ENCODE measurements at places on chromosomes 12 and 14.

GRCh38 chr12:123614110-123614509 is 12.2 kb downstream of the DDX55 start:
- DNase-seq, result no peak

DNA sequence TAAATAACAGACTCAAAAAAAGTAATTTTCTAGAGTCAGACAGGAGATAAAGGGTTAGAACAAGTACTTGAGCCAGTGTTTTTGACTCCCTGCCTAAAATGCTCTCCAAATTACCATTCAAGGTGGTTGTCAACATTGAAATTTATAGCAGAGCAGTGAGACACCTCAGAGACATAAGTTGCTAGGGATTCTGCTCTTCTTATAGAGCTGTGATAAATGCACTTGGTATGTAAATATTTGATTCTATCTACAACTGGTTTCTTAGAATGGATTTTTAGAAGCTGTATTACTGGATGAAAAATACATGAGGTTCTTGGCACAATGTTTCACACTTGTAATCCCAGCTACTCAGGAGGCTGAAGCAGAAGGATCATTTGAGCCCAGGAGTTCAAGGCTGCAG is 83.9 kb upstream of the OSBPL8 start:
- DNase-seq, result peak; percentile 33

GRCh38 chr14:64998455-64998931 is 11.8 kb downstream of the FNTB start:
- DNase-seq, result no peak

DNA sequence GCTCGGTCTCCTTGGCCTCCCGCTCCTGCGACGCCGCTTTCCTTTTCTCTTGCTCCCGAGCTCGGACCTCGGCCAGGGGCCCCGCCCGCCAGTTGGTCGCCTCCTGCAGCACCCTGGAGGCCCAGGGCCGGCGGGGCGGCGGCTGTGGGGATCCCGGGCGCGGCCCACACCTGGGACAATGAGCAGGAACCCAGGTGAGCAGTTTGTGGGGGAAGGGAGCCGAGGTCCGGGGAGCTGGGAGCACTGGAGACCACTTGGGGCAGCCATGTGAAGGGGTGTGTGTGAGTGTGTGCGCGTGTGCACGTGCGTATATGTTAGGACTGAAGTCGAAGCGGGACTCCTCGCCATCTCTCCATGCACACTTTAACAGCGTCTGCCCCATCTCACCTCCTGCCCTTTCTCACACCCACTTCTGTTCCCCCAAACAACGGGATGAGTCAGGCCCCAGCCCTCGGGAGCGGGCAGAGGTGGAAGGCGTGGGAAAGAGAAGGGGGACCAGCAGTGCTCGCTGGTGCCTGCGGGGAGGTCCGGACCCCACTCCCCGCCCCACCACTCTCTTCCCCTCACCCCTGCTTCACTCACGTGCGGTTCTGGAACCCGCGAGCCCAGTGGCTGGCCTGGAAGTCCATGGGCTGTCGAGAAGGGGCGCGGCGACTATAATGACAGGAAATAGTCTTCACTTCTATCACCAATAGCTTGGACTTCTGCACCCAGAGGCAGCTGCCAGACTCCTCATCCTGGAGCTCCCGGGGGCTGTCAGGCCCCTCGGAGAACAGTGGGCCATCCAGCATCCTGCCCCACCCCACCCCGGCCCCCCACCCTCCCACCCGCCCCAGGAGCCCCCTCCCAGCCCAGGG is 450 bp downstream of the DDN start:
- peak; percentile 48 for DNase-seq

- DNase-seq, result no peak
Measured at GRCh38 chr14:44446965-44447364, 60.1 kb downstream of the FSCB start.

DNA sequence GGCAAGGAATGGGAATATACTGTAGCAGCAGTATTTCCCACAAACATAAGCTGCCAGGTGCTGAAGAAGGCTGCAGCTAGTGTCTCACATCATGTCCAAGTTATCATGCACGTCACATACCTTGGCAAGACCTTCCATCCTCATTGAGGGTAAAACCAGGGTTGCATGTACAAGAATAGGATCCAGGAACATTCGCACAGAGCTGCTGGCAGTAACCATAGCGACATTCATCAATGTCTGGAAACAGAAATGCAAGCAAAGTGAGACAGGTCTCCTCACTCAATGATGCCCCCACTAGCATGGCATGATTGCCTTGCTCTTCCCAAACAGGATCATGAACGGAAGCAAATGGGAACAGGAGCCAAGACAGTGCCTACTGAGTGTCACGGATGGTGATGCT is 23.8 kb upstream of the TC2N start:
- no peak for DNase-seq

DNA sequence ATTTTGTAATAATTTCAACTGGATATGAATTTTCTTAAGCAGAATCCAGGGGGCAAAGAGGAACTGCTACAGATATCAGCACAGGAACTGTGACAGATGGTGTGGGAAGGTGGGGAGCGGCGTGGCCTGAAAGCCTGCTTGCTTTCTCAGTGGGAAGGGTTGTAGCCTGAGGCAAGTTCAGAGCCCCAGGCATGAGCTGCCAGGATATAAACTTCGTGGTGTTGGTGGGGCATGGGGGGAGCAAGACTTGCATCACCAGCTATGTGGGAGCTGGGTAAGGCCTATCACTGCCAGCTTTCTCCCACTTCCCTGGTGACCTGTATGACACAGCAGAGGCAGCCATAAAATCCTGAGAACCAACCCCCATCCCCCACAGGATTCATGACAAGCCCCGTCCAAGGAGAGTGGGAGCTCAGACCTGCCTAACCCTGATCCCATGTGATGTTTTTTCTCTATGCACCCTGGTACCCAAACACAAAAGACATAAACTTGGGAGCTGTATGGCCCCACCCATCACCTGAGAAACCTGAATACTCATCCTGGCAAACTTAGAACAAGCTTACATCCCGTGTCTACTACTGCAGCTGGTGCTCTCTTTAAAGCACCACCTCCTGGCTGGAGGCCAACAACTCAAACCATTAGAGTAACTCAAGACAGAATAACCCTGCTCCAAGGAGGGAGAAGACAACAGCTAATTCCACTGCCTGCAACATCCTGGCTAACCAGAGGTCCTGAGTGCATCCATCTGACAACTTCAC is 16.5 kb downstream of the CLEC1A start:
- DNase-seq, result no peak

DNA sequence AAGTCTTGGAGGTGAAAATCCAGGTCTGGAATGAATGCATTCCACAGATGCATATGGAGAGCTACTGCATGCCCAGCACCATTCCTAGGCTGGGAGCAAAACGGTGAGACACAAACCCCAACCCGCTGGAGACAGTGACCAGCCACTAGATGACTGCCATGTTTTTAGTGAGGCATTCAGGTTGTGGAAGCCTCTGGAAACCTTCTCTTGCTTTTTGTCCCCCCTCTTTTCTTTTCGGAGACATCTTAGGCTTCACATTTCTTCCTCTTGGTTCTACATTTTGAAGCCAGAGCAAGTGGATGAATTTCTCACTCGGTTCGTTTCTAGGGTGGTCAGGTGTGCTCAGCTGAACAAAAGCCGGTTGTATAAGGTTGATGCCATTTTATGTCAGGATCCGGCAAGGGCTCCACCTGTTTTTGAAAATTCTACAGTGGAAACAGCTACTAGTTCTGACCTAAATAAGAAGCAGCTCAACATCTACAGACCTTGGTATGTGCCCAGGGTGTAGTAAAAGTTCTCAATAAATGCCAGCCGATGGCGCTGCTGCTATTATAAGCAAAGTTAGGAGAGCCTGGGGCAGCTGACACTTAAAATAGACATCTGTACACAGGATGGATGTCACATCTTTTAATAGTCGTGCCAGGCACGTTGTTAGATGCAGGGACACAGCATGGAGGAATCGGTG is 1.8 kb upstream of the ZNF839 start:
- peak; percentile 32 for DNase-seq

DNA sequence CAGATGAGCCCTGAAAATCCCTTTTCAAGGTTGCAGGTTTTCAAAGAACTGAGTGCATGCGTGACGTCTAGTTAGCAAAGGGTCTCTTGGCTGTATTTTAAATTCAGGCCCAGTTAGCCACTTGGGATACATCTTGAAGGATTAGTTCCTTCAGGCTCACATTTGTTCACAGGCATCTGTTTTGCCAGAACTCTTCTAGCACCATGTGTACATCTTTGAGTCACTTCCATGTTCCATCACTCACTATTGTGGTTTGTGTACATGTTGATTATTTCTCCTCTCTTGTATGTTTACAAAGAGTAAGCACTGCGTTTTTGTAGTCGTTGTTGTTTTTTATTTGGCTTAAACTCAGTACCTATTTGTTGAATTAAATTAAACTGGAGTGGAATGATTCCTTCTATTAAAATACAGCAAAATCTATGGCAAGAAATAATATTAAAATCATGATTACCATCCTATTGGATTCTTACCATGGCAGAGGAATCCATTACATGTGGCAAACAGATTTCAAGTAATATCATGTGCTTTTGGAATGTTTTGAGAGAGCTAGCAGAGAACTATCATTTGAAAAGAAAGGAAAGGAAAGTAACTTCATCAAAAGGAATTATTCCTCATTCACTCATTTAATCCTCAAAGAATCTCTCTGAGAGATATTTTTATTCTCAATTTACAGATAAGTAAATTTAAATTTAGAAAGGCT is 438.9 kb upstream of the FAR2 start:
- peak; percentile 54 for DNase-seq

DNA sequence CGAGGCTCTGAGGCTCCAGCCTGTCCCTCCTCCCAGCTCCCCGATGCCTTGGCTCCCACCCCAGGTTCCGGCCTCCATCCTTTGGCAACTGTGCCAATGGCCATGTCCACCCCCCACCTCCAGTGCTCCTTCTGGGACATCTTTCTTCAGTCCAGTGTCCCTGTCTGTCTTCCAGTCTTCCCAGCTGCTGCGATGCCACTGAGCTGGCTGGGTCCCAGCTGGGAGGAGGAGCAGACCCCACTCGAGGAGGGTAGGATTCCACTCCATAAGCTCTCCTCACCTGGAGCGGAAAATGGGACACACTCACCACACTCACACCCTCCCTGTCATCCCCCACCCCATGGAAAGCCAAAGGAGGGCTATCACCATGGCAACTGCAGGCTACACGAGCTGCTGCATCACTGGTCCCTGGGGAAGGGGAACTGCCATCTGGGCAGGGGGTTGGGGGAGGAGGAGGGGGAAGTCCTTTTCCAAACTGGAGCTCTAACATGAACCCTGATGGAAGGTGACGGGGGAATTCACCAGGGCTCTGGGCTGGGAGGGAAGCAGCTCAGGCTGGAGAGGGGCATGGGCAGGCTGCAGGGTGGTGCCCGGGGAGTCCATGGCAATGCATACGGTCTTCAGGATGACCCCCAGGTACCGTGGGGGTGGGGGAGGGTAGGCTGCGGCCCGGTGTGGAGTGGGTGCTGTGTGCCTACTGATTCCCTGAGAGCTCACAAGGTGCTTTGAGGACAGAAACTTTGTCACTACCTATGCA is 94.3 kb downstream of the LRRC74A start:
- DNase-seq, result no peak

- no peak for DNase-seq
Measured at GRCh38 chr14:52949711-52950409, 990 bp downstream of the FERMT2 start.

DNA sequence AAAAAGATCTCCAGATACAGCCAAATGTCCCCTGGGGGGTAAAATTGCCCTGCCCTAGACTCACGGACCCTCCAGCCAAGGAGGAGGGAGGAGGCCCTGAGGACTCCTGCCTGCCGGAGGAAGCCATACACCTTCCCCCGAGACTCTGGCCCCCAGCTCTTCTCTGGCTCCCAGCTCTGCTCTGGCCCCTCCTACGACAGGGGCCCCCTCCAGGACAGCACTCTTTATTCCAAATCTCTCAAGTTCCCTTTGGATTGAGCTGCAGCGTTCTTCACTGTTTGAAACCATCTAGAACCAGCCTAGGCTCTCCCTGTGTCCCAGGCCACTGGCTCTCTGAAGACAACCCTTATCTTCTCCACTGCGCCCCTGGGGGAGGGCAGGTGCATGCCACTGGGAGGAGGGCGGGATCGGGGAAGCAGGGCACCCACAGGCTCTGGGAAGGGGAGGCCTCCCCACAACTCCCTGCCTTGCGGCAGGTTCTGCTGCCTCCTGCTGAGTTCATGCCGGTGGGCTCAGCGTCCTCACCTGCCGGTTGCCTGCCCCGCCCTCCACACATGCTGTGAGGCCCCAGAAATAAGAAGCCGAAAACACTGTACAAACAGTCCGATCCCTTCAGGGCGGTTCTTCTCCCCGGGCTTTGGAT is 112.7 kb downstream of the DICER1 start:
- DNase-seq, result no peak

GRCh38 chr12:104469066-104469465 is 12.3 kb downstream of the CHST11 start:
- no peak for DNase-seq

DNA sequence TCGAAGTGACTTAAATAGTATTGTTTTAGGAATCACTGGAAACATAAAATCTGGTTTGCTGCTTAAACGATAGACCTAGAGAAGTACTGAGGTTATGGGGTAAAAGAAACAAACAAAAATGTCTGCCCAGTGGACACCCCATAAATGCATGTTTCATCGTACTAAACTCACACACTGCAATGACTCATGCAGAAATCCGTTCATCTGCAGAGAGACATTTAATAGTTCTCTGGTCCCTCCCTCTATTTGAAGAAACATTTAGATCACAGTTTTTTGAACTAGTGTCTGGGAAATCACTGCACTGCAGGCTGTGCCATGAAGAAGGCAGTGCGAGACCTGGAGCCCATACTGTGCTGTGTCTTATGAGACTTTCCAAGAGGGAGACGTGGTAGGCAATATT is 25.5 kb downstream of the SLC17A8 start:
- peak; percentile 10 for DNase-seq

GRCh38 chr14:74161526-74162158 is 76.9 kb downstream of the LIN52 start:
- DNase-seq, result no peak

DNA sequence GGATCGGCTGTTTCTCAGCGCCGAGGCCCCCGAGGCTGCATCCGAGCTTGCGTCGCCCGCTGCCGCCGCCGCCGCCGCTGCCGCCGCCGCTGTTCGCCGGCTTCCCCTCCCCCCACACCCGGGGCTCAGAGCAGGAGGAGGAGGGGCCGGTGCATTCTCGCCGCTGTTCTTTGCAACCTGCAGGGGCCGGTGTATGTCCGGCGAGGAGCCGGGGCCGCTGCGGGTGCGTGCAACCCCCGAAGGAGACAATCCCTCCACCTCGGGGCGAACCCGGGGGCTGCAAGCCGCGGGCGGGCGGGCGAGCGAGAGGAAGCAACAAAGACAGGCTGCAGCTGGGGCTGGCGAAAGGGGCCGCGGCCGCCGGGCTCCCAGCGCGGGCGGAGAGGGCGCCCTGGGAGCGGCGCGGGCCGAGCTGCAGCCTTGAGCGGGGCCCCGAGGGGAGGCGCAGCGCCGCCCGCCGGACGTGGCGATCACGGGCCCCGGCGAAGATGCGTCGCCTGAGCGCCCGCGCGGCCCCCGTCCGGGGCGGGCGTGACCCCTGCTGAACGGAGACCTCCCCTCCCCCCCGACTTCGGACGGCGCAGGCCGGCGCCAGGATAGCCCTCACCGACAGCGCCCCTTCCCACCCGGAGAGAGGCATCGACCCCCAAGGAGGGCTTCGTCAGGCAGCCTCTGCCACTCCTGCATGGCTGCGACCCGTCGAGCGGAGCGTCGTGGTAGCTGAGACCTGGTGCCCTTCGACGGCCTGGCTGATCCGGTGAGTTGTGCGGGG is 702 bp downstream of the FAM222A start:
- peak; percentile 68 for DNase-seq

GRCh38 chr14:22650046-22650739 is 6.0 kb upstream of the OR6J1 start:
- DNase-seq, result no peak

- no peak for DNase-seq
Measured at GRCh38 chr12:9607716-9608115, at the start of gene KLRB1. KLRB1 (minus strand) TSS chr12:9607916; CDS start chr12:9607839, 77 bp downstream.

- DNase-seq, result no peak
Measured at GRCh38 chr14:71675126-71675899, 256.9 kb upstream of the RGS6 start.
